ENCODE measurements at places on chromosomes 2 and 18. TPM values are rescaled to one million over a fixed set of nuclear protein-coding genes. Genes with fewer than 3 reads are reported as not detected.
A peak's percentile ranks its signal among the peaks of the same experiment; 100 is the strongest.

DNA sequence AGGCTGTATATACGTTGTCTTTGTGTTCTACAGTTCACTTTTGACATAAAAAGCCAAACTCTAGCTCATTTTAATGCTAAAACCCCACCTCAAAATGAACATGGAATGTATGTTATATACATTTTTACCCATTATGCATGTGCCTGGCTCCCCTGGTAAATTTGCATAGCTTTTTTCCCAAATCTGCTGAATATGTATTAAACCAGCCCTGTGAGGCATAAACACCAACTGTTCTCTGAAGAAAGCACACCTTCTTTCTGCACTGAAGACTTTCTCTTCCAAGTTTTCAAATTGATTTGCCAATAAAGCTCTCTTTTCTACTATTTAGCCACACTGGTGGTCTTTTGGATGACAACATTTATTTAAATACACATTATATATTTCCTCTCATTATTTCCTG, 549.4 kb downstream of the TRIB2 start:
- H3K4me1 ChIP-seq, result no peaks in the 10 kb centered on the region
- no peak for DNase-seq
- H3K36me3 ChIP-seq, result no peaks in the 10 kb centered on the region
- H3K27ac ChIP-seq, result no peak overlapping the region
- H3K4me3 ChIP-seq, result no peak overlapping the region

Gene TFPI
- total RNA-seq, result 0.56 TPM

Gene TGOLN2
- 133 TPM for total RNA-seq

Gene PSMG2
- total RNA-seq, result 80.5 TPM

DNA sequence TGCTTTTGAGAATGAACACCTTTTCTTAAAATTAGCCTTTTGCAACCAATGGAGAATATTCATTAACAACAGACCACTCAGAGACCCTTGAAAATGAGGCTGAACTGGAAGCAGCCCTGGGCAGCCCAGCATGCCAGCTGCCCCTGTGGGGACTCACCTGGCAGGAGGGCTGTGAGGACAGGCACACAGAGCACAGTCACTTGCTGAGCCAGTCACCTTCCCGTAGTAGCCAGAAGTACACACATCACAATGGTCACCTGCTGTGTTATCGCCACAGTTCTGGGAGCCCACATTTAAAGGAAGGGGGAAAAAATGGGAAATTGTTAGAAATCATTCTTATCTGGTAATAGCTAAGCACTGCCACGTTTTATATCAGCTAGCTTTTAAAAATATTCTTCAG, 115.5 kb downstream of the LAMA1 start:
- no peak for DNase-seq
- H3K27me3 ChIP-seq, result no peaks in the 10 kb centered on the region
- no peaks in the 10 kb centered on the region for H3K4me1 ChIP-seq
- no peaks in the 10 kb centered on the region for H3K36me3 ChIP-seq
- no peak overlapping the region for H3K27ac ChIP-seq
- no peak overlapping the region for H3K4me3 ChIP-seq

Gene DHRS9
- not detected for total RNA-seq

Gene SLC4A5
- total RNA-seq, result 3.2 TPM

Gene GRB14
- not detected for total RNA-seq

Gene B3GNT7
- total RNA-seq, result 20.1 TPM

GRCh38 chr18:43158381-43158780, 42.9 kb upstream of the RIT2 start:
- H3K36me3 ChIP-seq, result no peaks in the 10 kb centered on the region
- H3K4me1 ChIP-seq, result no peaks in the 10 kb centered on the region
- H3K27me3 ChIP-seq, result no peaks in the 10 kb centered on the region
- no peak overlapping the region for H3K27ac ChIP-seq
- H3K4me3 ChIP-seq, result no peak overlapping the region

- H3K27ac ChIP-seq, result no peak overlapping the region
- H3K36me3 ChIP-seq, result peaks cover 19% of the 10 kb centered on the region
- no peak overlapping the region for H3K4me3 ChIP-seq
- no peaks in the 10 kb centered on the region for H3K27me3 ChIP-seq
These were observed 121.5 kb upstream of the RASGRP3 start for GRCh38 chr2:33354981-33355380.

DNA sequence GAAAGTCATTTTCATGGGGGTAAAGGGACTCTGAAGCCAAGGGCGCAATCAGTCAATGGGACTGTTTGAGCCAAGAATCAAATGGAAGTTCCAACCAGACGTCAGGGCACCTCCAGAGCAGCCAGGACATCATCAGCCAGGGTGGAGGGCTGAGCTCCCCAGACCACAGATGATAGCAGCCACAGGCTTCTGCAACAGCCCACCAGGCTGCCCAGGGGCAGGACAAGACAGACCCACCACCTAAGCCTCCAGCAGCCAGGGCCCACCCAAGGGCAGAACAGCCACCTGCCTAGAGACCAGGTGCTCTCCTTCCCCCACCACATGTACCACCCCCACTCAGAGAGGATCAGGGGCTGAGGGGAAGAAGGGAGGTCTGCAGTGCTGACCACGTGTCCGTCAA, 53.8 kb upstream of the SLC66A3 start:
- H3K4me3 ChIP-seq, result no peak overlapping the region
- DNase-seq, result no peak
- no peak overlapping the region for H3K27ac ChIP-seq
- peaks cover 12% of the 10 kb centered on the region for H3K4me1 ChIP-seq
- H3K27me3 ChIP-seq, result peaks cover 9% of the 10 kb centered on the region
- H3K36me3 ChIP-seq, result no peaks in the 10 kb centered on the region

GRCh38 chr2:121015971-121016485, 269.0 kb downstream of the TFCP2L1 start:
- H3K4me3 ChIP-seq, result no peak overlapping the region
- H3K4me1 ChIP-seq, result no peaks in the 10 kb centered on the region
- no peak for DNase-seq
- H3K36me3 ChIP-seq, result no peaks in the 10 kb centered on the region
- peaks cover 21% of the 10 kb centered on the region for H3K27me3 ChIP-seq
- no peak overlapping the region for H3K27ac ChIP-seq

Gene TMEM198
- 3.6 TPM for total RNA-seq

GRCh38 chr2:1991126-1991525, 246.8 kb upstream of the PXDN start:
- no peaks in the 10 kb centered on the region for H3K36me3 ChIP-seq
- no peak overlapping the region for H3K27ac ChIP-seq
- peak overlapping the region; percentile 0 for H3K4me3 ChIP-seq
- DNase-seq, result no peak
- H3K4me1 ChIP-seq, result peaks cover 57% of the 10 kb centered on the region
- no peaks in the 10 kb centered on the region for H3K27me3 ChIP-seq

DNA sequence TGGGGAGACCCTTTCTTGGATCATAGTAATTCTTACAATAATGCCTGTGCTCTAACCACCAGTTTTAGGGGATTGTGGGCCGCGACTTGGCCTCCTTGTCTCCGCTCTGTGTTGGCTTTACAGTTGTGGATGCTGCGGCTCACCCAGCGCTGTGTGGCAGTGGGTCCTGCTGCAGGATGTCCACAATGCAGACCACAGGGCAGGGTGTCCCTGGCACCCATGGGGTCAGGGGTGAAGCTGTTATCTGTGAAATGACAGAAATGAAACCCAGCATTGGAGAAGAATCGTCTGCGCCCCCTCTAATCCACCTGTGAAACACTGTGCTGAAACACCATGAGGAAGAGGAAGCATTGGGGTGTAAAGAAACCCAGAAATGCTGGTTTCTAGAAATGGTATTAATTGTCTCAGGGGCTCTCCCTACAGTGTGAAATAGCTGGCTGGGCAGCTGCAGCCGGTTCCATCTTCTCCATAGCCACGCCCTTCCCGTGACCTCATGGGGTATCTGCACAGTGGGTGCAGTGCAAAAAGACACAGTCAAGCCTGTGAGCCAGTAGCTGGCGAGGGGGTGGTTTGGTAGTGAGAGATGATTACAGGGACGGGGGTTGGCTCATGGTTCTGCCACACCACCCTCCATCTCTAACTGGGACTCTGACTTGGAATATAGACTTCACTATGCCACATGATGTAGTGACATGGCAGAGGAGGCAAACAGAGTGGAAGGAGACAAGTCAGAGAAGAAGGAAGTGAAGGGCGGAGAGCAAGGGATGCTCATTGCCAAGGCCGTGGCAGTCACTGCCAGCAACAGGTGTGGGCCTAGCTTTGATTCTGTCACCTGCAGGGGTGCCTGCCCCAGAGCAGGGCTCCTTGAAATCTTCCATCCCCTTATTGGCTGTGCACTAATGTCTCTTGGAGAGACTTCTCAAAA, 16.2 kb downstream of the INPP4A start:
- H3K4me1 ChIP-seq, result peaks cover 80% of the 10 kb centered on the region
- H3K36me3 ChIP-seq, result no peaks in the 10 kb centered on the region
- no peaks in the 10 kb centered on the region for H3K27me3 ChIP-seq

Gene OTOS
- total RNA-seq, result not detected

Gene SKOR2
- not detected for total RNA-seq

GRCh38 chr18:8254654-8255053, 354.6 kb upstream of the RAB12 start:
- H3K4me1 ChIP-seq, result no peaks in the 10 kb centered on the region
- H3K27ac ChIP-seq, result no peak overlapping the region
- no peaks in the 10 kb centered on the region for H3K36me3 ChIP-seq

- no peak for DNase-seq
- H3K27ac ChIP-seq, result no peak overlapping the region
- no peak overlapping the region for H3K4me3 ChIP-seq
These were observed 77.0 kb upstream of the CNGA3 start for GRCh38 chr2:98269274-98269673.

DNA sequence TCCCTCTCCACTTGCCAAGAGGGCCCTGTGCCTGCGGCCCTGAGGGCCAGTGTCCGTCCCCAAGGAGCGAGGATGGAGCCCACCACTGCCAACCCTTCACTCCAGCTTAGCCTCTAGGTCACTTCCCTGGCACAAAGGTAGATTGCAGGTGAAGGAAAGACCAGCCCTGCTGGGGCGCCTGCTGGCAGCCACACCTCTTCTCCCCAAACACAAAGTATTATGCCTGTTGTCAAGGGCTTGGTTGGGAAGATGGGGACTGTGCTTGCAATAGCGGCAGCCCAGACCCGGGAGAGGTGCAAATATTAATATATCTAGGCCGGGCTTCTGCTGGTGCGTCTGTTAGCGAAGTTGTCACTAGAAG, 7.7 kb downstream of the KCNF1 start:
- H3K36me3 ChIP-seq, result no peaks in the 10 kb centered on the region
- H3K27me3 ChIP-seq, result peaks cover 7% of the 10 kb centered on the region
- no peak for DNase-seq
- H3K27ac ChIP-seq, result no peak overlapping the region

Gene DTYMK
- 65.1 TPM for total RNA-seq

GRCh38 chr2:42916324-42916723, 123.9 kb upstream of the HAAO start:
- H3K4me1 ChIP-seq, result peaks cover 4% of the 10 kb centered on the region
- peaks cover 7% of the 10 kb centered on the region for H3K27me3 ChIP-seq
- no peaks in the 10 kb centered on the region for H3K36me3 ChIP-seq
- peak; percentile 50 for DNase-seq
- H3K27ac ChIP-seq, result no peak overlapping the region
- H3K4me3 ChIP-seq, result no peak overlapping the region

DNA sequence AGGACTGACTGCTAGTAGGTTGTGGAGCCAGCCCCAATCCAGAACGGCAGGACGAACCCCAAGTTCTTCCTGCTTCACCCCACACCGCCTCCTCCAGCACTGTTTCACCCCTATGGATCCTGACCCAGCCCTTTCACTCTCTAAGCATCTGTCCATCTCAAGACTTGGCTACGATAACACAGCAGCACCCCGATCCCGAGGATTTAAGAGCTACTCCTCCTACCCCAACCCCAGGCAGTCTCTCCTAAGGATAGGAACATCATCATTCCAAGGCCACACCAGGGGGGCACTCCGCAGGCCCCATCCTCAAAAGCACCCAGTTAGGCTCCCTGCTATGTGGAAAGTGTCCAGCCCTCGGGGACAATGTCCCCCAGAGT, 645 bp downstream of the KCTD18 start:
- no peaks in the 10 kb centered on the region for H3K36me3 ChIP-seq
- H3K27me3 ChIP-seq, result peaks cover under 1% of the 10 kb centered on the region
- H3K27ac ChIP-seq, result peak overlapping the region; percentile 88
- DNase-seq, result no peak

Gene MRPS9
- 26.8 TPM for total RNA-seq

Gene LYG1
- 3.0 TPM for total RNA-seq

Gene EPHA4
- 9.7 TPM for total RNA-seq

DNA sequence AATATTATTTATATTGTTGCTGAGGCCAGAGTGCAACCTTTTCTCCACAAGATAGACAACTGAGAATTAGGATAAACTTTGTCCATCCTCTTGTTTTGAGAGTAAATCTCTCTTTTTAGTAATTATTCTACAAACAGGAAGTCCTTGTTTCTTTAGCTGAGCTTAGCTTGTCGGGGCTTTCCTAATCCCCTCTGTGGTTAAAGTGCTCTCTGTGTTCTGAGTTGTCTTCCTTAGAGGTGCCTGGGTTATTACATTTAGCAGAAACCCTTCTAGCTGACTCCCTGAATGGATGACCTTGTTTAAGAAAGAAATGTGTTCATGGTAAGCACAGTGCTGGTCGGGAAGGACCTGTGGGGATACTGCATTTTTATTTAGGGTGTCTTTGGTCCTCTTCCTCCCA, 12.7 kb downstream of the USP39 start:
- H3K4me1 ChIP-seq, result peaks cover 15% of the 10 kb centered on the region
- peak overlapping the region; percentile 71 for H3K27ac ChIP-seq
- peaks cover 30% of the 10 kb centered on the region for H3K36me3 ChIP-seq
- H3K4me3 ChIP-seq, result peak overlapping the region; percentile 55

Gene MAL
- 1.2 TPM for total RNA-seq

DNA sequence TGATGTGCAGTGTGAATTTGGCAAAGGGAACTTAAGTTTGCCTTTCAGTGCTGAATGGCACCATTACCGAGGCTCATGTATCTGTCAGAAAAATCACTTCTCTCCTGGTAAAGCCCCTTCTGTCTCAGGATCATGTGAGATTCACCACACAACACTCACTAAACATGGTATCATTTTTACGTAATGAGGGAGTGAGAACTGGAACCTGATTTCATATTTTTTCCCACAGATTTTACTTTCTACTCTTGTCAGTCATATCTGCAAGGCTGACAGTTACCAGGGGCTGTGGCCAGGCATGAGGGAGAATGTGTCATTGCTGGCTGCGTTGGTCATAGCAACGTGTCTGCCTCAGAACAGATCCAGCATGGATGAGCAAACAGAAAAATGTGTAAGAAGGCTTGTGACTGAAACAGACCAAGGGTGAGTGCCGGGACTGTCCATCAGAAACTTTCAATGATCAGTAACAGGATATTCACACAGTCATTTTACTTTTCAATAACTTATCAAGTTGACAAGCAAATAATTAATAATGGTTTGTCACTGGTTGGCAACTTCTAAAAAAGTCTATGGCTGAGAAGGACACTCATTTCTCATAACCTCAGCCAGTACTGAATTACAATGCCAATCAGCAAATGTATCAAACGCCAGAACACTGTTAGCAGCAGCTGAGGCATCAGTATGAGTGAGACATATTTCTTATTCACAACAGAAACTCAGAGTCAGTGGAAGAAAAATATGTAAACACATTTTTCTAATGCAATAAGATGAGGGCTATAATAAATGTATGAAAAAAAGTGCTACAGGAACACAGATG, 100.5 kb downstream of the CDC42EP3 start:
- no peak for DNase-seq
- H3K27me3 ChIP-seq, result no peaks in the 10 kb centered on the region
- H3K36me3 ChIP-seq, result no peaks in the 10 kb centered on the region
- no peak overlapping the region for H3K27ac ChIP-seq
